ENCODE measurements at places on chromosomes 16 and 17.

DNA sequence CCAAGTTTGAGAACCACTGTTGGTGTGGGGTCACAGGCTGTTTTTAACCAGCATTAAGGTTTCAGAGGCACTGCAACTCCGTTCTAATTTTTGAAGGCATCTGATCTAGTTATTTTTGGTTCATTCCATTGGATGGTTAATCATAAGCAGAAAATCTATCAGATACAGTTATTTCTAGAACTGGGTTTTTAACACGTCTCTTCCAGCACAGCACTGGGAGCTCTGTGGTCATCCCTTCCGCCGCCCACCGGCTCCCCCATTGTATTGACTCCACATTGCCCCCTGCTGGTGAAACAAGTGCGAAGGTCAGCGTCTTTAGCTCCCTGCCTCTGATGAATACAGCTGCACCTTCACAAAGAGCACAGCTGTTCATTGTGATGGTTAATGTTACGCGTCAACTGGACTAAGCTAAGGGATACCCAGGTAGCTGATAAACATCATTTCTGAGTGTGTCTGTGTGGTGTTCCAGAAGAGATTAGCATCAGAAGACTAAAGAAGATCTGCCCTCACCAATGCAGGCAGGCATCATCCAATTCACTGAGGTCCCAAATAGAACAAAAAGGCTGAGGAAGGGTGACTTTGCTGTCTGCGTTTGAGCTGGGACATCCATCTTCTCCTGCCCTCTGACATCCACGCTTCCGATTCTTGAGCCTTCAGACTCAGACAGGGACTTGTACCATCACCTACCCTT lies 8.5 kb downstream of the CCL18 start:
- DNase-seq, result no peak

GRCh38 chr16:80065541-80065940 lies 465.0 kb upstream of the MAF start:
- no peak for DNase-seq

DNA sequence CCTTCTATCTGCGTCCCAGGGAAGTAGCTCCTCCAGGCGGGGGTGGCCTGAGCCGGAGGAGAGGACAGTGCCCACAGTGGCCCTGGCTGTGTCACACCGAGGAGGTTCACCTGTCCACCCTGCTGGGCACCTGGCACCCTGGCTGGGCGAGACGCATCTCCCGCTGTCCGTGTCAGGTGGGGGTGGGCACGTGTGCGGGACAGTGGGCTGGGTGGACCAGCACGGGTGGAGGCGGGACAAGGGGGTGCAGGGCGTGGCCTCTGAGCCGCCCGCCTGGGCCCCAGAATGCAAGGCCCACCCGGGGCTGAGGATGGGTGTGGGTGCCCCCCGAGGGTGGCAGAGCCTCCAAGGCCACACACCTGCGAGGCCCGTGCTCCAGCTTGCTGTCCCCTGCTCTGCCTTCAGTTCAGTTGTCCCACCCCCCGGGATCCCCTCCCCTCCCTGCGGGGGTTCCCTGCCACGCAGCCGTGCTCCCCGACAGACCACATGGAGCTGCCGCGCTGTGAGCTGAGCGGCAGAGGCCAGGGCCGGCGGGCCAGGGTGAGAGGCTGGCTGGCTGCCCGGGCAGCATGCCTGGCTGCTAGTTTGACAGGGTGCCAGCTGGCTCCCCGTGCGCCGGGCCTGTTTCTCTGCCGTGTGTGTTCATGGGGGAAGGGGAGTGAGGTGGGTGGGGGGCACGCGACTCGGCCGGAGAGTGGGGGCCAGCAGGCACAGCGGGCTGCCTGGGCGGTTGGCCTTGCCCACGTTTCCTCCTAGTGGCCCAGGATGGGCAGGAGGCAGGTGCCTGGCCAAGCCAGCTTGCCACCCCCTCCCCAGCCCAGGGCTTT lies 33.9 kb downstream of the BAHCC1 start:
- DNase-seq, result no peak

GRCh38 chr17:82241183-82241925 lies 12.5 kb downstream of the SLC16A3 start:
- no peak for DNase-seq

- no peak for DNase-seq
Observed at GRCh38 chr16:30401768-30402425, 5.5 kb upstream of the ZNF771 start.

- DNase-seq, result peak; percentile 53
Observed at GRCh38 chr17:83155128-83156121, 76.0 kb downstream of the METRNL start.

DNA sequence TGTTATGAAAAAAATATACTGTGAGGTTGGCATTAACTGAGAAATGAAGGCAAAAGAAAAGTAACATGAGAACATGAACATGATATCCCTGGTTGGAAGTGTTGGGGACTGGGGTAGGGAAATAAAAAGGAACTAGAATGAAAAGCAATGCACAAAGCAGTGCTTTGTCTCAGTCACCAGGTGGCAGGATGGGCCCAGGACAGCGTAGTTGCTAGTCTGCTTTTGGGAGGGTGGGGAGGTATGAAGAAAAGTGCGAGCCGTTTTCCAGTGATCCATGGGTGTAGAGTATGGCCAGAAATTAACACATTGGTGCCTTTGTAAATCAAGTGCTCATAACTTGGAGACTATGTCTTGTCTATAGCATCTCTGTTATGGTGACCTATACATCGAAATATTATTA lies 662.5 kb upstream of the SALL1 start:
- no peak for DNase-seq

GRCh38 chr17:28478712-28479615 lies 5.5 kb downstream of the SLC13A2 start:
- DNase-seq, result no peak

DNA sequence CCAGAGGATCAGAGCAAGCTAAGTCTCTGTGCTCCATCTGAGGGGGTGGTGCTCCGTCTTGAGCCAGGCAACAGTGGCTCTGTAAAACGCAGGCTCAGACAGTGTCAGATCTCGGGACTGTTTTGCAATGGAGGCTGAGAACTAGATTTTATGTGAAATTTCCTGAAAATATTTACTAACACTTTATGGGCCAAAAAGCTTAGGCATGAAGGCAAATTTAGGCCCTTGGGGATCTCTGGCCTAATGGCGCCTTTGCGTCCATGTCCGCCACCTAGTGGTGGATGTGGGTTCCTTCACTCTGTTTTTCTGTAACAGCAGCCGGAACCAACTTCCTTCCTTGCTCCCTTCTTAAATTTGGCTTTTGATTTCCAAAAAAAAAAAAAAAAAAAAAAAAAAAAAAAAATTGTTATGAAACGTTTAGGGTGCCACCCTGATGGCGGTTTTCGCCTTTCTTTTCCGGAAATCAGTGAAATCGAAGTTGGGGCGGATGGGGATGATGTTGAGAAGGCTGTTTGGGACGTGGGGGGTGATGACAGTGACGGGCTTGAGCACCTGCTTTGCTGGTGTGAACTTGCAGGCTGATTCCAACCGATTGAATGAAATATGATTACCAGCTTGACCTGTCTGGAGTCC lies 14.0 kb upstream of the ELAC2 start:
- DNase-seq, result no peak

DNA sequence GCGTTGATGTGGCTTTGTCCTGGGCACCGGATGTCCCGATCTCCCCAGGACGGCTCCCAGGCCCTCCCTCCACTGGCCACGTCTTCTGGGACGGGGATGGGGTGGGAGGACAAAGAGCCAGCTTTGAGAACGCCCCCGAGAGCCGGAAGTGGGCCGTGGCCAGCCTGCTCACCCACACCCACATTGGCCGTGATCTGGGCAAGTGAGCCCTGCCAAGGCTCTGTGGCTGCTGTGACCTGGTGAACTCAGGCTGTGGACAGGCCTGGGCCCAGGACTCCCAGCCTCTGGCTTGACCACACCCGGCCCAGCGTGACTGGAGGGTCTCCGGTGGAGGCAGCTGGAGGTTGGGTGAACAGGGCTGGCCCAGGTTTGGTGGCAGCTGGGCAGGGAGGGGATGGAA lies 3.3 kb downstream of the CDH15 start:
- no peak for DNase-seq
